ENCODE measurements at places on chromosomes 4 and X.

DNA sequence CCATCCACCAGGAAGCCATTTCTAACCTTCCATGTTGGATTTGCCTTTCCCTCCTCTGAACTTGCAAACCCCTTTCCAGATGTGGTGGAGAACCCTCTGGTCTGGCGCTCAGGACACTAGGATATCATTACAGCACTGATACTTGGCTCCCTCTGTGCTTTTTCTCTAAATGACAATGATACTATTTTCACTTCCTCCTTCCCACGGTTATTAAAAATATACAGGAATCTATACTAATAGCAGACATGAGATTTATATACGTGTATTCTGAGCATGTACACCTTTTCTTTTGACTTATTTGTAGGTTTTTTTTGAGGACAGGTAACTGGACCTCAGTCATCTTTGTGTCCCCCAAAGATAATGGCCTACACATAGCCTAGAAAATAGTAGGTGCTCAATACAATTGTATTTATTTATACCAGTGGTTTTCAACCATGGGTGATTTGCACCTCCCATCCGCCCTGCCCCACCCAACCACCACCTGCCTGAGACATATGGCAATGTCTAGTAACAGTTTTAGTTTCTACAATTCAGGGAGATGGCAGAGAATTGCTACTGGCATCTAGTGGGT lies 60.4 kb upstream of the PLAC8 start:
- no peak for DNase-seq

DNA sequence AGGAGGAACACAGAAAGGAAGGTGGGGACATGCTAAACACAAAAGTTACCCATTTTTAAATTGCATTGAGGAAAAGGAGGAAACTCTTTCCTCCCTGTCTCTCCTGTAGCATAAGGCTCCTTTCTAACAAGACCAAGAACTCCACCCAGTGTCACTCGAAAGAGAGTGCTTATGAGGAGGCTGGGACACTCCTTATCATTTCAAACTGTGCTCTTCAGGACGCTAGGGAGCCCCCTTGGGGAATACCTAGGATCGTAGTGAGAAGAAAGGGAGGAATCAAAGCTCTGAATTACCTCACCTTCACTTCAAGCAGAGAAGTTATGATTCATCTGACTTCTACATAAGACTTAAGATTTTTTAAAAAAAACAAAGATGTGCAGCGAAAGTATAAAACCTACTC lies 65.5 kb downstream of the F9 start:
- DNase-seq = no peak

- DNase-seq = no peak
Observed at GRCh38 chrX:110384490-110384889, 25.8 kb downstream of the RTL9 start.

DNA sequence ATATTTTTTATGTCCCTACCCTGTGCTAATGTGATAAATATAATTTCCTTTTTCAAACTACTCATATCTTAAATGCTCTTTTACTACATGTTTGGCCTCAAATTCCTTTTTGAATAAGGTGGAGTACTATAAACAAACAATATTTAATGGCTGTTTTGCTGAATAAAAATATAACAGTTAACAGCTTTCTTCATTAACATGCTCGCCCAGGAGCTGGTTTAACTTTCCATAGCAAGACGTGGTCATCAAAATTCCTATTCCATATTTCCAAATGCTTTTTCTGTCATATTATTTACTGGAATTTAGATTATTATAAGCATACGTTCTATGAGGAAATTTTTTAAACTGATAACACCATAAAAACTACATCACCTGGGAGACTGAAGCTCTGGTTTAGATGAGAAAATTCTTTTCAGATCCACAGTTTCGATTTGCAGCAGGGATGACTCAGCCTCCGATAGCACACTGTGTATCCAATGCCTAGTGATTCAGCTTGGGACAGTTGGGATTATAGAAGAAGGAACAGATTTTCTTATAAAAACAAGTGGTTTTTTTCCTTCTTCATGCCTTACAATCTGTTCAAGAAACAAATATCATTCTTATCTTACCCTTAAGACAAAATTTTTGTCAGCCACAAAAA lies 129.1 kb downstream of the FBXO8 start:
- no peak for DNase-seq

DNA sequence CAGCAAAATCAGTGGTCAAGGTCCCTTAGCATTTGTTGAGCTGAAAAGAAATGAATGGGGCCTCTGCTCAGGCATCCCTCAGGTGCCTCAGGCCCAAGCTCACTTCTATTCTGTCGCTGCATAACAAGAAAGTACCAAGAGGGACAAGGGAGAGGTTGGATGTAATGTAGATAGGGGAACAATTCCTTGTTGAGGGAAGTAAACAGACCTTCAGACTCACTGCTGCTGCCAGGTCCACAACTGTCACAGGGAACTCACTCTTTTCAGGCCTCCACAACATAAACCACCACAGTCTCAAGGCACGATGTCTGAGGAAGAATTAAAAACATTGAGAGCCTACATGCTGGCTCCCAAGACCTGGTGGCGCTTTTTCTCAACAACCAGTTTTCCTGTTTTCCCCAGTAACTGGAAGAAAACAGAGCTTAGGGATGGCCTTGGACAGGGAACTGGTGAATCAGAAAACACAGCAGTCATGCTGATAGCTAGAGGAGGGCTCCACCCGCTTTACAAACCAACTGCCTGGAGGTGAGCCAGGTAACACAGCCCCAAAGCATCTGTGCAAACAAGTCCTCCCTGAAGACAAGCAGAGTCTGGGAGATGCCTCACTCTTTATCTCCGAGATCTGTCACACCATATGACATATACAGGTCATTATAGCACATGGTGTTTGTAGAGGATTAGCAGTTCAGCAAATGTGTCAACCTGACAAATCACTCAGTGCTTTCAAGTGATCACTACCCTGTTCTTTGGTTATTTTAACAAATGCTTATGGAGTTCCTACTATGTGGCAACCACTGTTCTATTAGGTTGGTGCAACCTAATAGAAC lies 14.3 kb upstream of the AWAT1 start:
- DNase-seq = no peak

- DNase-seq = no peak
Observed at GRCh38 chr4:98930311-98930865, 1.5 kb upstream of the EIF4E start.

DNA sequence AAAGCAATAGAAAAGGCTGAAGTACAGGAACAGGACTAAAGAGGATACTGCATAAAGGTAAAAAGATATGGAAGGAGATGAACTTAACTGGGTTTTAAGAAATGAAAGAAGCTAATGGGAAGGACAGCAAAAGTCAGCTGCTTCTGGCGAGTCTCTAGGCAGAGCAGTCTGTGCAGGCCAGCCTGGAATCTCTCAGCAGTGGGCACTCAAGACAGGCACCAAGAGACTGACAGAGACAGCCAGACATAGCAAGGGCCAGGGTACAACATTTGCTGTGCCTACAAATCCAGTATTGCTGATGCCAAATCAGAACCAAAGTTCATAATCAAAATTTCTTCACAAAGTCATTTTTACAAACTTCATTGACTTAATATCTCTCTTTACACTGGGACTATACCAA lies 62.4 kb downstream of the SPOCK3 start:
- no peak for DNase-seq

- DNase-seq = no peak
Observed at GRCh38 chrX:131951166-131951565, 71.9 kb upstream of the STK26 start.

DNA sequence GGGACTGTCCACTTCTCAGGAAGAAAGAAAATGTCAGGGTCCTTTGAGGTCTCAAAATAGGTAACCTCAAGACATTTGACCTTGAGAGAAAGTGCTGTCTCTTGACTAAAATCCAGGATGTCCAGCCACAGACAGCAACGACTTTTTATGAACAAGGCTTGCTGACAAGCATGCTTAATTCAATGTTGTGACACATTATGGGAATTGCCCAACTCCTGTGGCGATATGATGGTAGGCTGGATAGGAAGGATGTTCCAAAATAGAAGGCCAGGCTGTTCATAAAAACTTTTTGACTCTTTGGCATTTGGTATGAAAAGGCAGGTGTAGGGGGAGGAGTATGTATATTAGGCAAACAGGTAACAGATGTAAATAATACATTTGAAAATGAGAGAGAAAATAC lies 50.8 kb upstream of the EDNRA start:
- no peak for DNase-seq

Measured in stimulated activated naive CD8-positive, alpha-beta T cell treated with anti-CD3 and anti-CD28 coated beads, Interleukin-15, Interleukin-2, amounts not matched to agents 100 U/mL and 50 U/mL, for 24 hours (primary cell).